Fibroblast of villous mesenchyme (primary cell): ENCODE measurements at places on chromosomes 1 and 21. TPM values are rescaled to one million over a fixed set of nuclear protein-coding genes. Genes with fewer than 3 reads are reported as not detected.

The AMY1A gene
- not detected in 2 replicates for total RNA-seq

The GBP4 gene
- total RNA-seq, result 14.2 and 44.5 TPM in 2 replicates

The HSD3B2 gene
- not detected in 2 replicates for total RNA-seq

DNA sequence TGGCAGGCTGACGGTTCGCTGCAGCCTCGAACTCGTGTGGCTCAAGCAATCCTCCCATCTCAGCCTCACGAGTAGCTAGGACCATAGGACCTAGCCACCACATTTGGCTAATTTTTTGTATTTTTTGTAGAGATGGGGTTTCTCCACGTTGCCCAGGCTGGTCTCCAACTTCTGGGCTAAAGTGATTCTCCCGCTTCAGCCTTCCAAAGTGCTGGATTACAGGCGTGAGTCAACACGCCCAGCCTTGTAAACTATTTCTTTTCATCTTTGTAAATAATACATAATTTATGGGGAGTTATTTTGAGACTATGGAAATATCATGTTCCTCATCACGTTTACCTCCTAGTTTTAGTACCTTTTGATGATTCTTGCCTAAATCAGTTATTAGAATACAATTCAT, 906 bp upstream of the FBXO28 start:
- no peak for DNase-seq

The LRRC38 gene
- not detected in 2 replicates for total RNA-seq

The RUNX3 gene
- not detected in 2 replicates for total RNA-seq

The WDR64 gene
- total RNA-seq, result not detected in 2 replicates

GRCh38 chr1:172086137-172086536, 244.8 kb downstream of the DNM3 start:
- DNase-seq, result no peak

DNA sequence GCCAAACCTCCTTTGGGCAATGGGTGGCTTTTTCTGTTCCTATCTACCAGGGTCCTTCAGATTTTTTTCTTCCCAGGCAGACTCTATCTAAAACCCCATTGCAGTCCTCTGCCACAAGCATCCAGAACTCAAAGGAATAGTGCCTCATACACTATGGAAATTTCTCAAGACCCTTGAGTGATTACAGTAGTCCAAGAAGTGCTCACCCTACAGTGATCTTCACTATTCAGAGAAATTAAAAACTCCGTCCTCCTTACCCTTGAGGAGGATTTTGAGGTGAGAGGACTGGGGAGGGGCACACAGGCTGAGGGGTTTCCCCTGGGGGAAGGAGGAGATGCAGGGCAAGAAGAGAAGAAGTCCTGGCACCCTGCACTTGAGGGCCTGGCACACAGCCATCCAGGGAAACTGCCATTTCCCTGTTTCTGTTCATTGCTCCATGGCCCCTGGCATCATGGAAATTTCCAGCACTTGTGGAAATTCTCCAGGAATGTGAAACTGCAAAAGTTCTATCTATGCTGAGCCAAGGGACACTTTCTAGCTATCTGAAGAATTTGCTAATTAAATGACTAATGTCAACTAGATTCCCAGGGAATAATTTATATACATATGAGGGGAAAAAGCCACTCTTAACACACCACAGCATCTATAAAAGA, 102.5 kb upstream of the ATP1B1 start:
- peak; percentile 41 for DNase-seq

DNA sequence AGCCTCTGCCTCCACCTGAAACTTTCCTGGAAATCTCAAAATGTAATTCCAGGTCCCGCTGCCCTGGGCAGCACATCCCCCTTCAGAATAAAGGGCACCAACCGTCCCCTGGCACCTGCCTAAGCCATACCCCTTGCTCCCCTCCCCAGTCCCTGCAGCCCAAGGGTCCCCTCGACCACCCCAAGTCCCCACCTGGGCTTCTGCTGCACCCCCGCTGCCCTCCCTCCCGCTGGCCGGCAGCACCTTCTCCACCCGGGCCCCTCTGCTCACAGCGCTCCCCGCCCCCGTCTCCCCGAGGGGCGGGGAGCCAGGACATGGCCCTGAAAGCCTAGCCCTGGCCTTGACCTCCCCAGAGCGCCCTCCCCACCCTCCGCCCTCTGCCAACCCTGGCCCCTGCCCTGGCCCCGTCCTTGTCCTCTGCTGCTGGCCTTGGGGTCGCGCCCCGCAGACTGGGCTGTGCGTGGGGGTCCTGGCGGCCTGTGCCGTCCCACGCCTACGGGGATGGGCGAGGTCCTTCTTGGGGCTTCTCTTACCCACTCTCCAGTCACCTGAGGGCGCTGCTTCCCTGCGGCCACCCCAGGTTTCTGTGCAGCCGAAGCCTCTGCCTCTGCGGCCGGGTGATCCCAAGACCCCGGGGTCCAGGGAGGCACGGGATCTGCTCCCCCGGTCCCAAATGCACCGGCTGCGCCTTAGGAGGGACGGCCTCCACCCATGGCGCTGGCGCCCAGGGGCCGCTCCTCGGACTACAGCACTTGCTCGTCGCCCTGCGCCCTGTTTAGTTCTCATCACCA, 41.7 kb downstream of the WDR4 start:
- no peak for DNase-seq

DNA sequence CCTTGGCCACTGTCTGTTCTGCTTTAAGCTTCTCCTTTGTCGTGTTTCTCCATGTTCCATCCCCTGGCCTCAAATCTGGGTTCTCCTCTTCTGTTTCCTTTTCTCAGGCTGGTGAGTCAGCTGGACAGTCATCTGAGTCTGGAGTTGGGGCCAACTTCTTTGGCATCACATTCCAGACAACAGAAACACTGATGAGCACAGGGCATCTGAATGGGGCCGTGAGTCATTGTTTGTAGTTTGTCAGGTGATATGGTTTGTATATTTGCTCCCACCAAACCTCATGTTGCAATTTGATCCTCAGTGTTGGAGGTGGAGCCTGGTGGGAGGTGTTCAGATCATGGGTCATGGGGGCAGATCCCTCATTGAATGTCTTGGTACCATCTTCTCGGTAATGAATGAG, 14.3 kb upstream of the OLIG2 start:
- DNase-seq, result peak; percentile 13

- no peak for DNase-seq
Measured at GRCh38 chr1:32438136-32438535, 26.7 kb upstream of the ZBTB8B start.

The RSPO1 gene
- not detected in 2 replicates for total RNA-seq

- no peak for DNase-seq
Measured at GRCh38 chr1:229067546-229067945, 203.4 kb upstream of the RAB4A start.

The TCEA3 gene
- 8.6 and 11.3 TPM in 2 replicates for total RNA-seq

DNA sequence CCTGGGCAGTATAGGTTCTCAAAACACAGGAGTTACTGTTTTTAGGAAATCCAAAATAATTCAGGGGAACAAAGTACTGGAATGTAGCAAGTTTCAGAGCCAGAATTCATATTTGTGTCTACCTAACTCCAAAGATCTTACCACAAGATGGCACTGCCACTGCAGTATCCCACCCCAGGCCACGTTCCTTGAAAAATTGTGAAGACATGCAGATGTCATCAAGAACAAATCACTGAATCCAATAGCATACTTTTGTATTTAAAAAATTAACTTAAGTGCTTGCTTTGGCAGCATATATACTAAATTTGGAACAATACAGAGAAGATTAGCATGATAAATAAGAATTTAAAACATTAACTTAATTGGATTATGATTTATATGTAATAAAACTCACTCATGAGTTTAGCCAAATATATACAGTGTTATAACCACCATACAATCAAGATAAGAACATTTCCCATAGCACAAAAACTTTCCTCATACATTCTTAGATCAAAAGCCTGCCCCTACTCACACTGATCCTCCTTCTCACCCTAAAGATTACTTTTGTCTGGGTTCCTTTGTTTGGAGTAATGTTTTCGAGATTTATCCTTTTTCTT, 209.9 kb downstream of the FAF1 start:
- DNase-seq, result peak; percentile 46

- no peak for DNase-seq
Measured at GRCh38 chr1:115815694-115816093, 25.2 kb downstream of the NHLH2 start.

The OLIG2 gene
- not detected in 2 replicates for total RNA-seq

DNA sequence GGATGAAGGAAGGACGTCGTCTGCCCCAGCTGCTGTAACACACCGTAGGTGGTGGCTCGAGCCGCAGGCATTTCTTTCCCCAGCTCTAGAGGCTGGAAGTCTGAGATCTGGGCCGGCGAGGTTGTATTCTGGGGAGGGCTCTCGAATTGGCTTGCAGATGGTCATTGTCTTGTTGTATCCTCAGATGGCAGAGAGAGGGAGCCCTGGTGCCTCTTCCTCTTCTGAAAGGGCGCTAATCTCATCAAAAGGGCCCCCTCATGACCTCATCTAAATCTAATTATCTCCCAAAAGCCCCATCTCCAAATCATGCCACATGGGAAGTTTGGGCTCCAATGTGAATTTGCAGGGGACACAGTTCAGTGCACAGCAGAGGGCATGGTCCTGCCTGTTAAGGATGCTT, 109.0 kb downstream of the SIK1 start:
- no peak for DNase-seq

The MEX3A gene
- 1.7 and 1.9 TPM in 2 replicates for total RNA-seq

- no peak for DNase-seq
Measured at GRCh38 chr1:12173631-12174121, 6.9 kb downstream of the TNFRSF1B start.

- no peak for DNase-seq
Measured at GRCh38 chr1:33275706-33276572, 19.6 kb downstream of the ZNF362 start.

GRCh38 chr1:44217809-44218410, 4.6 kb downstream of the DMAP1 start:
- DNase-seq, result peak; percentile 68

DNA sequence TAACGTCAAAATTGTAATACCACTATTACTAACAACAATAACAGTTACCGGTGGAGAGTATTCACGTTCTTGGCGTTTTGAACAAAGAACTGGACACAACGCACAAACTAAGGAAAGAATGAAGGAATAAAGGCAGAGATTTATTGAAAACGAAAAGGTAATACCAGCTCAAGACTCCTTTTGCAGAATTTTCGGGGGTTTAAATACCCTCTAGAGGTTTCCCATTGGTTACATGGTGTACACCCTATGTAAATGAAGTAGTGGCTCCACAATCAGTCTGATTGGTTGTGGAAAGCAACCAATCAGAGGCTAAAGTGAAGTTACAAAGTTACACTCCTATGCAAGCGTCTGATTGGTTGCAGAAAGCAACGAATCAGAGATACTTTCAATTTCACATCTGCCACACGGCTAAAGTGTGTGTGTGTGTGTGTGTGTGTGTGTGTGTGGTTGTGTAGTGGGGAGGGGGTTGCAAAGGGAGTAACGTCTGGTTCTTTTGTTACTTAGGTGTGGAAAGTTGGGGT, 1.1 kb upstream of the GTF2B start:
- DNase-seq, result peak; percentile 94

- DNase-seq, result no peak
Measured at GRCh38 chr1:71488555-71489252, 407.9 kb upstream of the ZRANB2 start.

DNA sequence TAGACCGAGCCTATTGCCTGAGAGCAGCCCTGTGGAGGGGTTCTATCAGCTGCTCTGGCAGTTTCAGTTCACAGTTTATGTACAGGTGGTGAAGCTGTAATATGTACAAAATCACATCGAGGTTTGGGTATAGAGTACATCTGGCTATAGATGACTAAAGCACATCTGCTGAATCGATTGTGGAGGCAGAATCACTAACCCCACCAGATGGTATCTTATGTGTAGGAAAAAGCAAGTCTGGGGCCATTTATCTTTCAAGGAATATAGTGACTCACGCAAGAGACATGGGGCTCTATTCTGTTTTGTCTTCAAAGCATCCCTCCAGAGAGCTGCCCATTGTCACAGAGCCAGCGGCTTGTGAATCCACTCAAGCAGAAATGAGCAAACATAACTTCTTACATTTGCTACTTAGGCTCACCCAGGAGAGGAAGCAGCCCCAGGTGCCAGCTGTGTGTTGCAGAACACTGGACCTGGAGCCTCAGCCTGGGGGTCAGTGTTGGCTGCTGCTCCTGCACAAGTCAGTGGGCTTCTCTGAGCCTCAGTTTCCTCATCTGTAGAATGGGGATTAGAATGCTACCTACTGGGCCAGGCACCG, 21.3 kb downstream of the MIIP start:
- peak; percentile 83 for DNase-seq

- DNase-seq, result no peak
Measured at GRCh38 chr1:6547301-6547700, 7.0 kb downstream of the NOL9 start.

DNA sequence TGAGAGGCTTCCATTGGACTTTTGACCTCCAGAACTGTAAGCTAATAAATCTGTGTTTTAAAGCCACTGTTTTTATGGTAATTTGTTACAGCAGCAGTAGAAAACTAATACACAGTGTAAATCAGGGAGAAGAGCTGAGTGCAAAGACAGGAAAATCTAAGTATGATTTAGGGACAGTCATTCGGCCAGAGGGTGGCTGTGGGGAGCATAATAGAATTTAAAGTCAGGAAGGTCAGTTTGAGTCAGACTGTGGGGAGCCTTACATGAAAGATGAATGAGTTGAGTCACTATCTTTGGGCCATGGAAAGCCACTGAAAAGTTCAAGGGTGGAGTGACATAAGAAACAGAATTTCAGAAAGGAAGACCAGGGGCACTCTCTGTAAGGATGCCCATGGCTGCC, 52.4 kb upstream of the SSX2IP start:
- no peak for DNase-seq

GRCh38 chr1:9731561-9731960, 80.0 kb downstream of the PIK3CD start:
- DNase-seq, result no peak

The DPYD gene
- total RNA-seq, result 22.5 and 48.4 TPM in 2 replicates

- DNase-seq, result no peak
Measured at GRCh38 chr21:25300632-25301031, 306.6 kb downstream of the MRPL39 start.

DNA sequence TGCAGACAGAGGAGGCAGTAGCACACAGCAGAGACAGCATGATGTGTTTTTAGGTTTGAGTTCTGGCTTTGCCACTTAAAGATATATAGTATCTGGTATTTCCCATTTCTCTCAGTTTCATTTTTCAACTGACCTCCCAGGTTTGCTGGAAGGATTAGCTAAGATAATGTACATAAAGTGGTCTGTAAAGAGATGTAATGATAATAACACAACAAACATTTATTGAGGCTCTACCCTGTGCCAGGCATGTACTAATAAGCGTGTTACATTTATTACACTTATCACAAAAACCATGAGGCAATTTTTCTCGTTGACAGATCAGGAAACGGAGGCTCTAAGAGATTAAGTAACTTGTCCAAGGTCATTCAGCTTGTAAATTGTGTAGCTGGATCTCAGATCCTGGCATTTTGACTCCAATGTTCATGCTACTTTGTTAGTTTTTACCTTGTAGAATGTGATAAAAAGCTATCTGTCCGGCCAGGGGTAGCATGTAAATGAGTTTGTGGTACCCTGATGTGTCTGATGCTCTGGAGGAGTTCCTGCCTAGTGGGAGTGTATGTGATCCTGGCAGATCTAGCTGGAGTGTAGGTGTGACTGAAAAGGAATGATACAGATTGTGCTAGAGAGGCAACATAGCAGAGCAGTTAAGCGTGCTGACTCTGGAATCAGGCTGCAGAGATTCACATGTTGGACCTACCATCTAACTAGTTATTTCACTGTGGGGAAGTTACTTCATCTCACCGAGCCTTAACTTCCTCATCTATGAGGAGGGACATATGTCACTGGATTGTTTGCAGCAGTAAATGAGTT, 146.6 kb downstream of the VPS13D start:
- peak; percentile 68 for DNase-seq

GRCh38 chr1:160189649-160190625, at the start of gene CASQ1:
TSS of gene CASQ1 (plus strand) at chr1:160190575. CDS start at chr1:160190752, 177 bp downstream.
- no peak for DNase-seq

The HENMT1 gene
- total RNA-seq, result 5.2 and 6.0 TPM in 2 replicates
